Dermis blood vessel endothelial cell (primary cell): ENCODE measurements at places on chromosomes 4 and X. TPM values are rescaled to one million over a fixed set of nuclear protein-coding genes. Genes with fewer than 3 reads are reported as not detected.
A peak's percentile ranks its signal among the peaks of the same experiment; 100 is the strongest.

- DNase-seq, result no peak
Observed at GRCh38 chrX:71919431-71919830, 8.8 kb downstream of the NHSL2 start.

The AADAT gene
- total RNA-seq, result 1.3 and 1.5 TPM in 2 replicates

DNA sequence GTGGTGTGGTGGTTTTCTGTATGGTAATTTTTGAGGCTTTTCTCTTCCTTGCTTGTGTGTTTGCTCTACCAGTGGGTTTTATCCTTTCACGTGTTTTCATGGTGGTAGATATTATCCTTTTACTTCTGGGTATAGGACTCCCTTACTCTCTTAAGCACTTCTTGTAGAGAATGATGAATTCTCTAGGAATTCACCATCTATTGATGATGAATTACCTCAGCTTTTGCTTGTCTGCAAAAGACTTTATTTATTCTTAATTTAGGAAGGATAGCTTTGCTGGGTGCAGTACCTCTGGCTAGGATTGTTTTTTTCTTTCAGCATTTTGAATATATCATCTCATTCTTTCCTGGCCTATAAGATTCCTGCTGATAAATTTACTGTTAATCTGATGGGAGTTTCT lies 415.3 kb downstream of the PDGFC start:
- DNase-seq, result no peak

The LSM6 gene
- total RNA-seq, result 28.4 and 44.2 TPM in 2 replicates

The ASB9 gene
- 5.3 and 12.1 TPM in 2 replicates for total RNA-seq

DNA sequence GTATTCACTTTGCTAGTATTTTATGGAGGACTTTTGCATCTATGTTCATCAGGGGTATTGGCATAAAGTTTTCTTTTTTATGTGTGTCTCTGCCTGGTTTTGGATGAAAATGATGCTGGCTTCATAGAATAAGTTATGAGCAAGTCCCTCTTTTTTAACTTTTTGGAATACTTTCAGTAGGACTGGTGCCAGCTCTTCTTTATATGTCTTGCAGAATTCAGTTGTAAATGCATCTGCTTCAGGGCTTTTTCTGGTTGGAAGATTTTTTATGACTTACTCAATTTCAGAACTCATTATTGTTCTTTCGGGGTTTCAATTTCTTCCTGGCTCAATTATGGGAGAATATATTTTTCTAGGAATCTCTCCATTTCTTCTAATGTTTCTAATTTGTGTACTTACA lies 9.1 kb upstream of the CSN2 start:
- DNase-seq, result no peak

- DNase-seq, result no peak
Observed at GRCh38 chr4:178387756-178388155, 945.5 kb upstream of the AGA start.

DNA sequence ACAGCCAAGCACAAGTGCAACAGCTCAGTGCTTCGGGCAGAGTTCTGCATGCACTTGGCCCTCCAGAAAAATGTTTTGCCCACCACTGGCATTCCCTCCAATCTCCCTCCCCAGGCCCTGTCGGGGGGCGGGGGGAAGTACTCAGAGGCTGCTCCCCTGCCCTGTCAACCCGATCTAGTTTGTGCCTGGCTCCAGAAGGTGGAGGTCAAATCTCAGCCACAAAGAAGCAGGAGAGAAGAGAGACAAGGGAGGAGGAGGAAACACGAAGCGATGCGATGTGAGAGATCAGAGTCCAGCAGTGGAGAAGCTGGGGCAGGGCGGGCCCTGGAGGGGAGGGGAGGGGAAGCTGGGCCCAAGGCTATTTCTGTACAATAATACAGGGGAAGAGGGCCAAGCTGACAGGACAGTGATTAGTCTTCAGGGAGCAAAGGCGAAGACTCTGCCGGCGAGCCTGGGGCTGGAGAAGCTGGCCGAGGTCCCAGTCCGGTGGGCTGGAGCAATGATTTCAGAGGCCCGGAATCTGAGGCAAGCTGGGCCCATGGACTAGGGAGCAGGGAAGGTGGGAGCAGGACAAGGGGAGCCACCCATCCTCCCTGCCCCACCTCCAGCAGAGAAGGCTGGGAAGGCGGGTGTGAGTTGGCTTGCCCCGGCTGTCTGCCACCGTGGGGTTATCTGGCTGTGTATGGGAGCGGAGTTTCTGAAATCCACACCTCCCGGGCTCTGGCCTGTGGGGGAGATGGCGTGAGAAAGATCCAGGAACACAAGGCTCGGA lies 167.1 kb downstream of the EFNB1 start:
- DNase-seq, result peak; percentile 67

DNA sequence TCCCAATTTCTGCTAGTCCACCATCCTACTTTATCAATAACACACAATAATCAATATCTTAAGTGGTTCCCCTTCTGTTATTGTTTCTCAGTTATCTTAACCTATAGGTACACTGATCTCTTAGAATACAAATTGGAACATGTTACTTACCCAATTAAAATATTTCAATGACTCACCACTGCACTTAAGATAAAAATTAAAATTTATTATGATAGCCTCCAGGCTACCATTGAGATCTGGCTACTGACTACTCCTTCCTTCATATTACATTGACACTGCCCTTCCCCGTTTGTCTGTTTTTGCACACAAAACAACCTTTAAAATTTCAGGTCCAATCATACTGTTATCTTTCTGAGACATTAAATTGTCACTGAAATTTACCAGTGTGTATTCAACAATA lies 1074.7 kb downstream of the ADGRL3 start:
- no peak for DNase-seq

DNA sequence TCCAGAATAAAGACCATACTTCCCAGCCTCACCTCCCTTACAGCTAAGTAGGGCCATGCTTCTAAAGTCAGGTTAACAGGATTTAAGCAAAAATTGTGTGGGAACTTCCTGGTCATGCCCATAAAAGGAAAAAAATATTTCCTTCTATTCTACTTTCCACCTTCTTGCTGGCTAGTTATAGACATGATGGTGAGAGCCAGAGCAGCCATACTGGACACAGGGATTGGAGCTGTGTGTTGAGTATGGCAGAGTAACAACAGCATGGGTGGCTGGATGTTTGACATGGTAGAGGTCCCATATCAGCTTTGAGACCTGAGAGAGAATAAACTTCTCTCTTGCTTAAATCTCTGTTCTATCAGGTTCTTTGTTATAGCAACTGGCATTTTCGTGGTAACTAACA lies 15.1 kb upstream of the CBR4 start:
- DNase-seq, result no peak

- DNase-seq, result no peak
Observed at GRCh38 chr4:12965334-12965733, 518.8 kb downstream of the RAB28 start.

The TLR6 gene
- 0.17 and 1.4 TPM in 2 replicates for total RNA-seq

The MED14 gene
- 26.7 and 37.2 TPM in 2 replicates for total RNA-seq

DNA sequence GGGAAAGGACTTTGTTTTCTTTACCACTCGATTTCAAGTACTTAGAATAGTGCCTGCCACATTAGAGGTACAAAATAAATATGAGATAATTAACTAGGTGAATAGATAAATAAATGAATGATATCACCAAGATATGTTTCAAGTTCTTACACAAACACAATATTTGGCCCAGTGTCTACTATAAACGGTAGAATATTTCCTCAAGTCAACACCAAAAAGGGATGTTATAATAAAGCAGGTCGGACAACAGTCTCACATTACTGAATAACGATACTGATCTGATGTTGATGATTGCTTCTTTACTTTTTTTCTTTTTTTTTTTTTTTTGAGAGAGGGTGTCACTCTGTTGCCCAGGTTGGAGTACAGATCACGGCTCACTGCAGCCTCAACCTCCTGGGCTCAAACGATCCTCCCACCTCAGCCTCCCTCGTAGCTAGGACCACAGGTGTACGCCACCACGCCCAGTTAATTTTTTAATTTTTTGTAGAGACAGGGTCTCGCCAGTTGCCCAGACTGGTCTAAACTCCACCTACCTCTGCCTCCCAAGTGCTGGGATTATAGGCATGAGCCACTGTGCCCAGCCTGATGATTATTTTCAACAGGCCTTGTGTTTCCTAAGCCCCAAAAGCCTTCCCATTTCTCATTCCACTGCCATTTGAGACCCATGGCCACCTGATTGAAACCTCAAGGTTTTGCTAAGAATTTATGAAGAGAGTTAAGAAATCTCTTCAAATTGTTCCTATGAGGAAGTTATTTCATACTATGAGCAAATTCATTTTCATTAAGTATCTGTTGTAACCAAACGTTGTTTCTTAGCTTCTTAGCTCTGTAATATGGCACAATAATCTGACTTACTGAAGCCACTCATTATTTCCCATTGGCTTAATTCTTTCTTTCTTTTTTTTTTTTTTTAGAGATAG lies 2.3 kb downstream of the MANBA start:
- no peak for DNase-seq

DNA sequence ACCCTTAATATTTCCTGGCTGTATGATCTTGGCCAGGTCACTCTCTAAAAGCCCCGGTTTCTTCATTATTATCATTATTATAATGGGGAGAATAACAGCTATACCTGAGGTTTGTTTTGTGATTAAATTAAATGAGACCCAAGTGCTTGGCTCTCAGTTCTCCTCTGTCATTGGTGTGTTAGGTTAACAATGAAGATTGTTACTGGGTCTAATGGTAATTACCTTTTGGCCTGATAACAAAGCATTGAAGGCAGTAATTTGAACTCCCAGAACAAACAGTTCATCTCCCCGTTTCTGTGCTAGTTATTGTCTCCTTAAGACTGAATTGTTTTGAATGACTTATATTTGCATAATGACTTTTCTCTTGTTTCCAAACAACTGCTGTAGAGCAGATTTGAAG lies 6.8 kb upstream of the ANAPC4 start:
- no peak for DNase-seq
